ENCODE measurements at places on chromosomes 5 and 9.

GRCh38 chr9:97705354-97705950 is 8.3 kb upstream of the XPA start:
- DNase-seq, result no peak

- no peak for DNase-seq
These were observed 233.3 kb downstream of the GAS1 start for GRCh38 chr9:86713970-86714369.

- no peak for DNase-seq
These were observed 30.4 kb downstream of the CAMK4 start for GRCh38 chr5:111254613-111255012.

- DNase-seq, result no peak
These were observed 935.2 kb upstream of the DMAC1 start for GRCh38 chr9:8734760-8735159.

DNA sequence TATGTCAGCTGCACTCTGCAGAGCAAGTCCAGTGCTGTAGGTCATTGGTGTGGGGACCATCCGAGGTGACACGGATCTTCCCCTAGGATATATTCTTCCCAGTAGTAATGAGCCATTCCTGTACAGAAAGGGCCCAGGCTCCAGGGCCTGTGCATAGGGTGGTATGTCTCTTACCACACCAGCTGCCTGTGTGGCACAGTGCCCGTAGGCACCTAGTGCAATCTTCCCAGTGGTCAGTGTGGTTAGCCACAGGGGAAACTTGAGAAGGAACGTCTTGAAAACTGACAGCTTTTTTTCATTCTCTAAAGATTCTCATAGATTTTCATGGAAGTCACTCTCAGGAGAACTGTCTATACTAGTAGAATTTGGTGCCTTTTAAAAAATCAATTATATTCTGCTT is 39.8 kb downstream of the CYSTM1 start:
- DNase-seq, result peak; percentile 81

- DNase-seq, result no peak
These were observed 184.6 kb upstream of the PUM3 start for GRCh38 chr9:3028535-3028934.

Data from RPMI8226 (cell line).